Aorta (tissue), 5 donors: ENCODE measurements at places on chromosomes 3 and 15. TPM values are rescaled to one million over a fixed set of nuclear protein-coding genes. Genes with fewer than 3 reads are reported as not detected.
A peak's percentile ranks its signal among the peaks of the same experiment; 100 is the strongest.

The MYO5C gene
- total RNA-seq, result 15.3 TPM

The FEZF2 gene
- total RNA-seq, result not detected

DNA sequence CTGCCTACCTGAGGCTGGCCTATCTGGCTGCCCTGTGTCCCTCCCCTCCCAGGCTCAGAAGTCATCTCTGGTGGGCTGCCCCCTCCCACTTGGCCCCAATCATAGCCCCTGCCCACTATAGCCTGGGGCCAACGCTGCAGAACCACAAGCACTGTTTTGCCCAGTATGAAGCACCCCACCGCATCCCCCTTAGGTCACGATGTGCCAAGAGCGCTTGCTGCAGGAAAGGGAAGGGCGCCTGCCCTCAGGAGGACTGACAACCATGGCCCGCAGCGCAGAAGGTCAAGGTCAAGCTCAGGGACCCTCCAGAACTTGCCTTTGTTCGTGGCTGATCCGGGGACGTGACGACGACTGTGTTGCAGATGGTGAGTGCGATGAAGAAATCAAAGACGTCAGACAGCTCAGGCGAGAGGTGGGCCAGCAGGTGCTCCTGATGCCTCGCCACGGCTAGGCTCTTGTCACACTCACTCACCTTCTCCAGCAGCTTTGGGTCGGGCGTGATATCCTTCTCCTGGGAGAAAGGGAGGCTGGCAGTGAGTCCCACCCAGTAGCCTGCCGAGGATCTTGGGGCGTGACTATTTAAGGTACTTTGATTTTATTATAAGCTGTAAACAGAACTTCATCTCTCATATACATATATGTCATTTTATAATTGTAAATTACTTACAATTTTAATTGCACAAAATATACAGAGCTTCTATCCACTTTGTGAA, 146.6 kb downstream of the ATP10A start:
- DNase-seq, result peak; percentile 72

- DNase-seq, result no peak
These were observed 25.1 kb upstream of the BCL2L10 start for GRCh38 chr15:52137432-52138357.

DNA sequence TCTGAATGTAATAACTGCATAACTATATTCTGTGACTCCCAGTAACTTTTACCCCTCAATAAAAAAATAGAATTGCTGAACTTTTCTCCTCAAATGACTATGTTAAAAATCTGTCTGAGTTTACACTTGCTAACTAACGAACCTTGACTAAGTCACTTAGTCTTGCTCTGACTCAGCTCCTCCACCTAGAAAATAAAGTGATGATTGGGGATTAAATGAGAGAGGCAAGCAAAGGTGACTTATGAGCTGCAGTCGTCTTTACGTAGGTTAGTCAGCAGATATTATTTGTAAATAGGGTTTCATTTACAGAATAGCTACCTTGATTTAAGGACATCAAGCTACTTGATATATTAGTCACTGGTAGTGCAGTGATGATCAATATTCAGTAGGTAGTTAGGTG, 476.9 kb downstream of the MECOM start:
- no peak for DNase-seq

- no peak for DNase-seq
These were observed 93.0 kb upstream of the HES1 start for GRCh38 chr3:194042927-194043326.

The DNAH1 gene
- total RNA-seq, result 24.1 TPM

The SLC6A6 gene
- 62.2 TPM for total RNA-seq

The DISP2 gene
- 0.49 TPM for total RNA-seq

The NDUFB4 gene
- total RNA-seq, result 91.1 TPM

- peak; percentile 64 for DNase-seq
These were observed 7.6 kb downstream of the XXYLT1 start for GRCh38 chr3:195263193-195263924.

The CPN2 gene
- not detected for total RNA-seq

GRCh38 chr3:59734061-59734460, 684.2 kb upstream of the CFAP20DC start:
- no peak for DNase-seq

DNA sequence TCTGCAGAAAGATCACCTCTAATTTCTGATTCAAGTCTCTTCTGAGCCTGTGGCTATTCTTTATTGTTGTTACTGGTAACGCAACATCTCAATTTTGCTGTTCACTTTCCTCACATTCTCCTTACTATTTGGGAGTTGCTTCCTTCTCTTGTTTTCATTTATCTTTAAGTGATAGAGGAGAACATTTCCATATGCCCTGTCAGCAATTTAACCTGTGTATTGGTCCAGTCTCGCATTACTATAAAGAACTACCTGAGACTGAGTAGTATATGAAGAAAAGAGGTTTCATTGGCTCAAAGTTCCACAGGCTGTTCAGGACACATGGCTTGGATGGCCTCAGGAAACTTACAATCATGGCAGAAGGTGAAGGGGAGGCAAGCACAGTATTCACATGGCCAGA, 1025.1 kb downstream of the OTOL1 start:
- DNase-seq, result no peak

- DNase-seq, result no peak
These were observed 1.9 kb downstream of the XIRP1 start for GRCh38 chr3:39190281-39191025.

The FGF12 gene
- total RNA-seq, result 1.2 TPM
